Fibroblast of villous mesenchyme (primary cell): ENCODE measurements at places on chromosomes 1 and 21. TPM values are rescaled to one million over a fixed set of nuclear protein-coding genes. Genes with fewer than 3 reads are reported as not detected.

GRCh38 chr1:206646504-206646903, 11.2 kb downstream of the DYRK3 start:
- DNase-seq, result no peak

DNA sequence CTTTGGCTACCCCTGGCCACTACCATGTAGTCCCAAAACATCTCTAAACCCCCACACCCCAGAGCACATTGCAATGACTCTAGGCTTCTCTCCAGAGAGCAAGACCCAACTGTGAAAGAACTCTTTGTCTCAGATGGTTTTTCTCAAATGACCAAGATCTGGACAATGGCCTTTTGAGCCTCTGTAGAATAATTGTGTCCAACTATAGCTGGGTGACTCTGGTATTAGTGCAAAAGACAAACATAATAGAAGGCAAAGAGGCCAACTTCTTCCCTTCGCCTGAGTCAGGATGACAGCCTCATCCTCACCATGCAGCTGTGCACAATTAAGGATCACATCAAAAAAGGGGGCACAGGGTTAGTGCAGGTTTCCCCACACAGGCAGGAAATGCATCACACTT, 139.6 kb downstream of the BRINP2 start:
- DNase-seq, result no peak

- DNase-seq, result no peak
These were observed 104.8 kb upstream of the COG2 start for GRCh38 chr1:230537456-230537855.

TNFRSF14 gene
- total RNA-seq, result 17.7 and 24.5 TPM in 2 replicates

RIIAD1 gene
- 0.64 TPM in 1 of 2 replicates, not detected in the other for total RNA-seq

DNA sequence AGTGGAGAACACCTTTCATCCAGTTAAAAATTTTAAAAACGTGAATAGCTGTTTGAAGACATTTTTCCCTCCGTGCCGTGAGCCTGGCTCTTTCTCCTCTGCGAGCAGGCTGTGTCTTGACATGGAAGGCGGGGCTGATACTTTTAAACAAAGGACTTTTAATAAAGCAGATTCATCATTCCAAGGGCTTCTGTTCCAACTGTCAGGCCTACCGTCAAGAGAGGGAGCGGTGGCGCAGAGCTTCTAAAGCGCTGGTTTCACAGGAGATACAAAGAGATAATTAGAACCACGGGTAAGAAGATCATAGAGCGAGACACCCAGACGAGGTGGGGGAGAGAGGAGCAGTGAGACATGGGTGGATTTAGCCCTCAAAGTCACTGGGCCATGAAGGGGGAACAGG, 247.4 kb upstream of the C1orf174 start:
- DNase-seq, result no peak

- DNase-seq, result no peak
These were observed 53.3 kb upstream of the NFASC start for GRCh38 chr1:204817341-204817740.

GRCh38 chr1:206716870-206717673, 32.4 kb downstream of the MAPKAPK2 start:
- DNase-seq, result peak; percentile 90

- no peak for DNase-seq
These were observed 363.8 kb upstream of the PKN2 start for GRCh38 chr1:88320291-88320690.
